Stimulated activated memory B cell treated with anti-CD40 and anti-IgM and Interleukin-4, amounts not matched to agents 10 μg/mL and 1 μg/mL and 100 μg/mL, for 72 hours (primary cell): ENCODE measurements at places on chromosomes 1 and 21.

DNA sequence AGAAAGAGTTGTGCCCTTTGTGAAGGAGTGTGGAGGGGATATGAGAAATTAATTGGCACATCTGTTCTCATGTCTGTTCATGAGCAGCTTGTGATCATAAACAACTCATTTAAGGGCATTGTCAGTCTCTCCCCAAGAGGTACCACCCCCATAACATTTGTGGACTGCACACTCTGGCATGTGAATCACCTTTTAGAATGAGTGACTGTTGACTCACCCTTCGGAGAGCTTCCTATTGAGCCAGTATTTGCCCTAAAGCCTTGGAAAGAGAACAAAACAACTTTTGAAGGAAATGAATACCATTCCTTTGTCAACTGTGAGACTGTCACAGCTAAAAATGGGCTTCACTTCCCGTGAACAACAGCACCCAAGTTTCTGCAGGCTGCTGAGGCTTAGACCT lies 27.5 kb upstream of the MYSM1 start:
- ATAC-seq = no peak

GRCh38 chr1:218501161-218501560 lies 156.0 kb downstream of the TGFB2 start:
- ATAC-seq = no peak

DNA sequence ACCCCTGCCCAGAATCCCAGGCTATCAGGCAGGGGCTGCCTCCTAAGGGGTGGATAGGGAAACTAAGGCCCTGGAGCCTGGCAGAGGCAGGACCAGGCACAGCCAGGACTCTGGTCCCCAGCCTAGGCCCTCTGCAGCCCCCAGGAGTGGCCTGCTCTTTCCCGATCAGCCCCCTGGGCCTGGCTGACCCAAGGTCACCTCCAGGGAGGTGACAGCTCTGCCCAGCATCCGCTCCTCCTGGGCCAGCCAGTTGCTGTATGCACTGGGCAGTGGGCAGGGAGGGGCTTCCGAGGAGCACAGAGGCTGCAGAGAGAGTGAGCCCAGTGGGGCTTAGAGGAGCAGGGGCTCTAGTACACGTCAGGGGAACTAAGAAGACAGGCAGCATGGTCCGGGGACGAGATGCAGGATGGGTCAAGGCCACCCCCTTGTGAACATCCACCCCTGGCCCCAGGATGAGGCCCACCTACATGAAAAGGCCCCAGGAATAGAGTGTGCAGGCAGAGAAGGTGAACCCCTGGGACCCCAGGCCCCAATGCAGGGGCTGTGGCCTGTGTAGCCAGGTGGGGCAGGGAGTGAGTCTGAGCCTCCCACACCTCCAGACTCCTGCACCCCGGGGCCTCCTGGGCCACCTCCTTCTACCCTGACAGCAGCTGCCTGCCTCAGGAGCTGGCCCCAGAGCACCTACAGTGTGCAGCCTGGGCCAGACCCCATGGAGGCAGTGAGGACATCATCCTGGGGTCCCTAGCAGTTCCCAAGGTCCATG lies 32.8 kb downstream of the WNT9A start:
- ATAC-seq = no peak

DNA sequence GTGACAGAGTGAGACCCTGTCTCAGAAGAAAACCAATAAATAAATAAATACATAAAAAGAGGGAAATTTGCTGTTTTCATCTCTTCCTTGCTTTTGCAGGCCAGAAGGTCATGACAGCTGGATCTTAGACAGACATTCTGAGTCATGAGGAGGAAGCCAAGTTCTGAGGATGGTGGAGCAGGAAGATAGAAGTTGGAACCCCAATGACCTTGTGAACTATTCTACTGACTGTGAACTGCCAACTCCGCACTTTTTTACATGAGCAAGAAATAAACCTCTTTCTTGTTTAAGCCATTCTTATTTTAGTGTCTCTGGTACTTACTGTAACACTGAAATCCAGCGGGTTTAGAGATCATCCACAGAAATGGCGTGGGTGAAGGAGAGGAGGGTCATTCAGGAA lies 8.5 kb downstream of the CD84 start:
- ATAC-seq = no peak

DNA sequence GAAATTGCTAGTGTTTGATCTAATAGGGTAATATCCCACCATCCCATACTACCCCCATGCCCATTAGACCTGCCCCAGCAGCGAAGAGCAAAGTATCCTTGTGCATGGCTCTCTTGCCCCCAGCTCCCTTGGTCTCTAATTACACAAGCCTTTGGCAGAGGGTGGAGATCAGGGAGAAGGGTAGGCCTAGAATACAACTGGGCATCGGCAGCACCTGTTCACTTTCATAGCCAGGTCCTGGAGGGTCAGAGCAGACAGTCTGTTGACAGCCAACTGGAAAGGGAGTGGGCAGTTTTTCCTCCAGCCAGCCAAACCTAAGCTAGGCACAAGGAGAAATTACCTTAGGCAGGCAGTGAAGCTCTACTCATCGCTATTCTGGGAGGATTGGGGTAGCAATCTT lies 2.7 kb upstream of the PIGC start:
- ATAC-seq = no peak

DNA sequence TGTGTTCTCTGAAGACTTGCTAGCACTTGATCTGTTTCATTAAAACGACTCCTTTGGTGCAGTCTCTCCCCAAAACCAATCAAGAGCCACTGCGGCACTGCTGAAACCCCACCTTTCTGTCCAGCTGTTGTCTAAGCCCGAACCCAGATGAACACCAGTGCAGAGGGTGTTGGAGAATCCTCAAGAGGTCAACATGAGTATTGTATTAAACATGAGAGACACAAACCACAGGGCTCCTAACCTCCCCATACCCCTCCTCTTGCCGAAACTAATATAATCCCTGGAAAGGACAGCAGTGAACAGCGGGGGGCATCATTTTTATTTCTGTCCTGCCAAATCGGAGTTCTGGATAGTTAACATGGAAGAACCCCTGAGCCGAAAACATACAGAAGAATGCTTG lies 333.9 kb downstream of the CAMTA1 start:
- no peak for ATAC-seq

DNA sequence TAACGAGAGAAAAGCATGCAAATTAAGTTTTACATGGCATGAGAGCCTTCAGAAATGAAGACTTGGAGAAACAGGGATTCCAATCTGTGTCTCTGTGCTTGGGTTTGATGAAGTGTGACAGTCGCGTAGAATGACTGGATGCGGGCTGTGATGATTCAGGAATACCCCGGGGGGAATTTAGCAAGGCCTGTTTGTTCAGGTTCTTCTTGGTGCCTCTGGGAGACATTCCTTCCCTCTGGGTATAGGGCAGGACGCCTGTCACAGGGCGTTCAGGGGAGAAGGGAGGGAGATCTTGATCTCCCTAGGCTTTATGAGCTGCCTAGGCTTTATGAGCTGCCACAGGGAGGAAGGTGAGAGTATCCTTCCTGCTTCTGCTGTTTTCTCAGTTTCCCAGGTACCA lies 36.6 kb downstream of the DOP1B start:
- ATAC-seq = no peak

GRCh38 chr1:59018860-59019259 lies 235.0 kb upstream of the JUN start:
- no peak for ATAC-seq

DNA sequence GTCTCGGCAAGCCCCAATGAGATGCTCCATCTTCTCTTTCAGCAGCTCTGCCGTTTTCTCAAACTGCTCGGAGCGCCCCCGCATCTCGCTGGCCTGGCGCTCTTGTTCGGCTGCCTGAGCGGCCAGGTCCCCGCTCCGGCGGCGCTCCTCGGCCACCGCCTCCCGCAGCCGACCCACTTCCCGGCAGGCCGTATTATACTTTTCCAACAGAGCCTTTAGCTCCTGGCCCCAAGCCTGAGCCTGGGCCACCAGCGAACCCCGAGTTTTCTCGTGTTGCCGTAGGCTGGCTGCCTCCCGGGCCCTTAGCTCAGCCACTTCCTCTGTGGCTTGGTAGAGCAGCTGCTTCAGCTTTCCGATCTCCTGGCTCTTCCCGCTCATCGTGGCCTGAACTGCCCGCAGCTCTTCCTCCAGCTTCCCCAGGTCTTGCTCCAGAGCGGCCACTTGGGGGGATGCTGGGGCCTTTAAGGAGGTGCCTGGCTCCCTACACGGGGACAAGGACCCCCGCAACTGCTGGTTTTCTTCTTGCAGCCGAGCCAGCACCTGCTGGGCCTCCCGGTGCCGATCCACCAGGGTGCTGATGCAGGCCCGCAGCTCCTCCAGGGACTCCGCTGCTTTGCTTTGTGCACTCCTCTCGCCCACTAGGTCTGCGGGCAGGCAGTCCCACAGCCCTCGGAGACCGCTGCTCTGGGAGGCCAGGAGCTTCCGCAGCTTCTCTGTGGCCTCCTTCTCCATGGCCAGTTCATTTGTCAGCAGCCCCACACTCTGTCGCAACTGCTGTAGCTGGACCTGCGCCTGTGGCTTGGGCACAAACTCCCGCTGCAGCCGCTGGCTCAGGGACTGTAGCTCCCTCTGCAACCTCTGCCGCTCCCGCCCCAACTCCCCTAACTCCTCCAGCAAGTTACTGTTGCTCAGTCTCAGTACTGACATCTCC lies 13.4 kb upstream of the PIAS3 start:
- ATAC-seq = peak; percentile 86

- ATAC-seq = peak; percentile 37
Measured at GRCh38 chr1:107964336-107965109, 457 bp downstream of the VAV3 start.
